GM12865 (cell line): ENCODE measurements at places on chromosomes 11 and 22.

GRCh38 chr11:45209891-45210699, 63.7 kb downstream of the PRDM11 start:
- peak; percentile 11 for DNase-seq

DNA sequence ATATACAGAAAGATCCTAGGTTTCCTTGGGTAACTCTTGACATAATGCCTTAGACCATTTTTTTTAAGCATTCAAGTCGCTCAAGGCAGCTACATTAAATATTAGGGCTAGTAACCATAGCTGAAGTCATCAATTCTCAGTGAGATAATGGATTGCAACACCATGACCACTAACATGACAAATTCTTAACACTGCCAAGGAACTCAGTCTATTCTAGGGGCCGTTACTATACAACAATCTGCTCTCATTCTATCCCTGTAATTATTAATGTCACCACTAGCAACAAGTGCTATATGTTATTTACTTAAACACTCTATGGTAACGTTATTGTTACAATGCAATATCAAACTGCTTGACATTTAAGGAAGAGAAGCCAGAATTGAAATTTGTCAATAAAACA, 3.2 kb upstream of the STK33 start:
- no peak for DNase-seq

GRCh38 chr22:49046546-49047361, 780.9 kb downstream of the BRD1 start:
- no peak for DNase-seq

GRCh38 chr11:17479284-17480214, 2.9 kb upstream of the ABCC8 start:
- DNase-seq = no peak

- DNase-seq = no peak
Measured at GRCh38 chr11:21179770-21180169, 510.4 kb downstream of the NELL1 start.
